ENCODE measurements at places on chromosomes 5 and 9.

- DNase-seq, result no peak
Measured at GRCh38 chr5:15304914-15305834, 194.8 kb upstream of the FBXL7 start.

DNA sequence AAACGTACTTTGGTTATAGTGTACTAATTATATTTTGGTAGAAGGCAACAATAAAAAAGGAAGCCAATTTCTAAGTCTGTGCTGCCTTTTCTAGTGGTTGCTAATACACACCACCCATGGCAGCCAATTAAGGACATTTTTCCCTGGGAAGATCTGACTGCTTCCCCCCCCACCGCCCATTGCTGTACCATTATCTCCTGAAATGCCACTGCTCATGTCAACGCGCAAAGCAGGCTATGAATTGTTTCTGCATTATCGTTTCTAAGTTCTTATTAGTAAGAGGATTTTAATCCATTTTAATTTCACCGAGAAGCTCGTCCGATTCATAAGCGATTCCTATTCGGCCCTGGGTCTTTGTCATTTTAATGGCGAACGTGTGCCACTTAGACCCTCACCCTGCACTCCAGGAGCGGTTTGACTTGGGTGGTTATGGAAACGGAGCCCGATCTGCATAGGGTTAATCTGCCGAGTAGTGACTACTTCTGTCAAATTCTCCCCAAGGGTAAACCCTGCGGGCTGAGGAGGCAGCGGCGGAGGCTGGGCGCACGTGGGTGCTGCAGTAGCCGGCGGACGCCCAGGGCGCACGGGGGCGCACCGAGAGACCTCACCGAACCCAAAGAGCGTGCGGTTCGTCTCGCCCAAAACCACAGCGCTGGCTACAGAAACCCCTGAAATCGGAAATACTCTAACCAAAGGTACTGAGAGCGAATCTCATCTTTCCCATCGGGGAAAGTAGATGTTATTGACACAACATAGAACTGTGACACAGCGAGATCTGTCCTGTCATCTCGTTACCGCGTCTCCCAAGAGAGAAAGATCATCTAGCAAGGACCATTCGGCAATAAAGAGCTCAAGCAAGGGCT lies 55.8 kb upstream of the SHC3 start:
- DNase-seq, result no peak

DNA sequence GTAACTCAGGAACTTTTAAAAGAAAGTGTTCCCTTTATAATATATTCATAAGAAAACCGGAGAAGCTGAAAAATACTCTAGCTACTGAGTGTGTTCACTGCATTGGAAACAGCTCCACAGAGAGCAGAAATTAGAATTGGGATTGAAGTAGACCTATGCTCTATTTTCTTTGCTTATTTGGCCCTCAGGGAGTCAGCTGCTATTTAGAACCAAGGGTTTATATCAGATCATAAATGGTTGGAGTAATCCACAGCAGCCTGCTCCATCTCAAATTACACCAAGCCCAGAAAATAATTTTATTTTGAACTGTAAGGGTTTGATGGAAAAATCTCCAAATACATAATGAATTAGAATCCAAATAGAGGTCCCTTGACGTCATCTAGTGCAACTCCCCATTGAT lies 202.6 kb downstream of the ADAMTSL1 start:
- no peak for DNase-seq

- no peak for DNase-seq
Measured at GRCh38 chr9:130599625-130600024, 20.2 kb downstream of the FUBP3 start.

GRCh38 chr5:160961038-160961437 lies 109.0 kb upstream of the ATP10B start:
- DNase-seq, result no peak

GRCh38 chr5:41094871-41095270 lies 23.7 kb upstream of the MROH2B start:
- DNase-seq, result no peak

DNA sequence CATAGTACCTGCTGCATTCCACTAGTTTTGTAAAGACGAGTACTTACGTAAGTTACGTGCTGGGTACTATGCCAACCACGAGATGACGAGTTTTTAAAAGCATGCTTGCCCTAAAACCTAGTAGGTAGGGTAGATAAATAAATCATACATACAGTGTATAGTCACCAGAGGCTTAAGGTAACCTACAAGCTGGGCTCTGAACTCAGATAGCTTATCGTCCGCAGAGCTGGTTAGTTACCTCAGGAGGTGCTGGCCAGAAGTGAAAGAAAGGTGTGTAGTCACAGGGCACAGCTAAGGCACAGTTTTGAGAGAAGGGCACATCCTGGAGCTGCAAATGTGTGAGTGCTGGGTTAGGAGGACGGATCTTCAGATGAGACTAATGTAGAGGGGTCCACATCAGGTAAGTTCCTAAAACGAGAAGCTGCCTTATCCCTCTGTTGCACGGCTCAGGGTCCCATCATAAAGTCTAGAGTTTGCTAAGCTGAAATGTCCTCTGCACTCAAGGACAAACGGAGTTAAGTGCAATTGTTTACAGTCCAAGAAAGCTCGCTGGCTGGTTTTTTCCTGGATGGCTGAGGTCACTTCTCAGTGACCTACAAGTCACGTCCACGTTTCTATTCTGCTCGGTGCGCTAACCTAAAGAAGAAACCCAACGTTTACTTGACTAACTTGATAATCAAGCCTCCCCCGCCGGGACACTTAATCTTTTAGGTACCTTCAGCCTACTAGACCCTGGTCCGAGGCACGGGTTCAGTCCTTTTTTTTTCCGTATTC lies 1.1 kb upstream of the SNX24 start:
- DNase-seq, result no peak

GRCh38 chr5:55030220-55030619 lies 6.2 kb downstream of the GZMK start:
- no peak for DNase-seq

DNA sequence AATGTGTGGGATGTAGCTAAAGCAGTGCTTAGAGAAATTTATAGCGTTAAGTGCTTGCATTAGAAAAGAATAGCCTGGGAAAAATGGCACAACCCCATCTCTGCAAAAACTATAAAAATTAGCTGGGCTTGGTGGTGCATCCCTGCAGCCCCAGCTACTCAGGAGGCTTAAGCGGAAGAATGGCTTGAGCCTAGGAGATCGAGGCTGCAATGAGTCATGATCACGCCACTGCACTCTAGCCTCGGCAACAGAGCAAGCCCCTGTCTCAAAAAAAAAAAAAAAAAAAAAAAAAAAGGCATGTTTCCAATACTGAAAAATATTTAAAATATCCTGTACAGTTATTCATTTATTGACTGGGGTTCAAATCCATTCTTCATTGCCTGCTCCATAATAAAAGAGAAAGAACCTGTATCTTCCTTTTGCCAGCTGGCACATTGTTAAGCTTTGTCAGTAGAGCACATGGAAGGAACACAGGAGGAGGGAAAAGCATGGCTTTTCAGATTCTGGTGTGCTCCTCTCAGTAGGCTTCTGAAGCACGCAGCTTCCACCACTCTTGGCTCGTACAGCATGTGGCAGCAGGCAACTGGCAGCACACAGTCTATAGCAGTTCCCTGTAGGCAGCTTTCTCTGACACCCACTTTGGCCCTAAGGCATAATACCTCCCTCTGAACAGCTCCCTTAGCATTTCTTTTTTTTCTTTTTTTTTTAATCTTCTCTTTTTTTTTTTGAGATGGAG lies 73.5 kb downstream of the TRIM36 start:
- no peak for DNase-seq

GRCh38 chr9:130192382-130192999 lies 20.3 kb downstream of the NCS1 start:
- peak; percentile 69 for DNase-seq

DNA sequence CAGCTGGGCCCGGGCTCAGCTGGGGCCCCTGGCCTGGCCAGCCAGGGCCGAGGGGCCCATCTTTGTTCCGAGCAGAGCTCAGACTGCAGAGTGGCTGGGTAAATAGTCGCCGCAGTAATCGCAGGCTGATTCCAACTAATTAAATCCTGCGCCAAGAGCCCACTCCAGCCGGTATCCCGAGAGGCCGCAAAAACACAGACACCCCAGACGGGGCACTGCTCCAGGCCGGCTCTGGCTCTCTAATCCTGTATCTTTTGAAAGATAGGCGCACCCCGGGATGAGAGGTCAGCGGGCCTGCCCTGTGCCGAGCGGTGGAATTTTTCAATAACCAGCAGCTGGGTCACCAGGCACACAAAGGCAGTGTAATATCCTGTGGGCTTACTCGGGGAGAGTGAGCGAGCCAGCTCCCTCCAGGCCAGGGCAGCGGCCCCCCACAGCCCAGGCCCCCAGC lies 57.7 kb downstream of the LMX1B start:
- DNase-seq, result no peak

DNA sequence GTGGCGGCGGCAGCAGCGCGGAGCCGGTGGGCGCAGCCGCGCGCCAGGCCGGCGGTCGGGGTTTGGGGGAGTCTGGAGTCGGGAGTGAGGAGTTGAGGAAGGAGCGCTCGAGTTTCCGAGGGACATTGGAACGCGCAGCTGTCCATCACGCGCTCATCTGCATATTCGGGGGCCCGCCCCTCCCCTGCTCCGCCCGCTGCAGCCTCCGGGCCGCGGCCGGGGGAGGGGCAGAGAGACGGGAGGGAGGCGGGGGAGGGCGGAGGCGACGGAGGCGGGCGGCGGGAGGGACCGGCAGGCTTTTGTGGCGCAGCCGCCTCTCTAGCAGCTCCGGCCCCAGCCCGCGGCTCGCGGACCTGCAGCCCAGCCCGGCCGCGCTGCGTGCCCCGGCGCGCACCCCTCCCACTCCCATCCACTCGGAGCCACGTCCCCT lies at the start of gene IRX2:
TSS of gene IRX2 (minus strand) at position 86 of the 430 bp plus-strand sequence. CDS start 264 bp downstream, outside the sequence.
- peak; percentile 96 for DNase-seq

- peak; percentile 4 for DNase-seq
Measured at GRCh38 chr5:80686757-80687156, 32.0 kb upstream of the DHFR start.

DNA sequence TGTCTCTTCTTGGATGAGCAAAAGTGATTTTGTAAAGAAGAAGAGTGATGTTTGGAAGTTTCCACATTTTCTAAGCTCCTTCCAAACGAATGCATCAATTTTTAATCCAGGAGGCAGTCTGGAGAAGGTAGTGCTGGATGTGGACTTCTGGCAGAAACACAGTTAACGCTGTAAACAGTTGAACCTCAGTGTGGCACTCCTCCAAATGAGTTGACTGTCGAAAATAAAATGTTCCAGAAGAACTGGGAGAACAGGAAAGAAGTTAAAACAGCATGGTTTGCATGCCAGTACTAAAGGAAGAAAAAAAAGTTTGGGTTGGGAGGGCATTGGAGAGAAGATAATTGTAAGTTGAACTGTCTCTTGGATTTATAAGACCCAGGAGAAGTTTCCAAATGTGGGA lies 6.5 kb downstream of the ZNF462 start:
- no peak for DNase-seq

- DNase-seq, result no peak
Measured at GRCh38 chr9:129583308-129584038, 37.4 kb downstream of the C9orf50 start.

DNA sequence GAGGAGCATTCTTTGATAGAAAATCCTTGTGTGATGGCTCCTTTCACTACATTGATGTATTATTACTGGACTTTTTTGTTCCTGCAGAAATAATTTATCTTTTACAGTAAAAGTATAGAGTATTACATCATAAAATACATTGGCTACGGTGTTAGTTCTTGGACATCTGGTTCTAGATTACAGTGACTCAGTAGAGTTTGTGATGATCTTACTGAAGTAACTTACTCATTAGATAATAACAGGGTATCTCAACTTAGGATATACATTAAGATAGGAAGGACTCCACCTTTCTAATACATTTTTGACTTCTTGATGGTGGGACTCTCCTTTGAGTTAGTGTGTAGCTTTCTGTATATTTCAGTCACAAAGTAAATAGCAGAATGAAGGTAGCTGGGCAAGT lies 59.1 kb downstream of the ZNF462 start:
- DNase-seq, result no peak
